ENCODE measurements at places on chromosomes 7 and 10.

DNA sequence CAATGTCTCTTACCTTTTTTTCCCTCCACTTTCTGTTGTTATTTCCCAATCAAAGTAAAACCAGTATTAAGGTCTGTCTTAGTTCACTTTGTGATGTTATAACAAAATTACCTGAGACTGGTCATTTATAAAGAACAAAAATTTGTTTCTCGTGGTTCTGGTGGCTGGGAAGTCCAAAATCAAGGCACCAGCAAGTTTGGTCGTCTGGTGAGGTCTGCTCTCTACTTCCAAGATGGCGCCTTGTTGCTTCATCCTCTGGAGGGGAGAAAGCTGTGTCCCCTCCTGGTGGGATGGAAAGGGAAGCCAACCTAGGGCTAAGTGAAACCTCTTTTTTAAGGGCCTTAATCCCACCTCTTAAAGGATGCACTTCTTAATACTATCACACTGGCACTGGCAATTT, 22.3 kb upstream of the INSYN2A start:
- no peak for DNase-seq

GRCh38 chr10:34522546-34522945, 292.6 kb downstream of the PARD3 start:
- no peak for DNase-seq

DNA sequence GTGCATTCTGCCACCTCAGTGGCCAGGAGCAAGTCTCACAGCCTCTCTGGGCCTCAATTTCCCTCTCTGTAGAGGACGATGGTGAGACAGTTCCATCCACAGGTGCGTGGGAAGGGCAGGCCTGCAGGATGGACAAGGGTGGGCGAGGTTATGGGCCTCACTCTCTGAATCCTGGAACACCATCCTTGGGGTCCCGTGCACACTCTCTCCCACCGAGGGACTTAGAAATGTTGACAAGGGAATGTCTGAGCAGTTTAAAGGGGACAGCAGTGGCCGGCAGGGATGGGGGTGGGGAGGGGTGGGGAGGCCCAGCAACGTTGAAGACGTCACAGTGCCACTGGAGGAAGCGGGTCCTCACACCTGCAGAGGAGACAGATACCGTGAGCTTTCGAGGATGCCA, 111.5 kb downstream of the FOXL3 start:
- no peak for DNase-seq

DNA sequence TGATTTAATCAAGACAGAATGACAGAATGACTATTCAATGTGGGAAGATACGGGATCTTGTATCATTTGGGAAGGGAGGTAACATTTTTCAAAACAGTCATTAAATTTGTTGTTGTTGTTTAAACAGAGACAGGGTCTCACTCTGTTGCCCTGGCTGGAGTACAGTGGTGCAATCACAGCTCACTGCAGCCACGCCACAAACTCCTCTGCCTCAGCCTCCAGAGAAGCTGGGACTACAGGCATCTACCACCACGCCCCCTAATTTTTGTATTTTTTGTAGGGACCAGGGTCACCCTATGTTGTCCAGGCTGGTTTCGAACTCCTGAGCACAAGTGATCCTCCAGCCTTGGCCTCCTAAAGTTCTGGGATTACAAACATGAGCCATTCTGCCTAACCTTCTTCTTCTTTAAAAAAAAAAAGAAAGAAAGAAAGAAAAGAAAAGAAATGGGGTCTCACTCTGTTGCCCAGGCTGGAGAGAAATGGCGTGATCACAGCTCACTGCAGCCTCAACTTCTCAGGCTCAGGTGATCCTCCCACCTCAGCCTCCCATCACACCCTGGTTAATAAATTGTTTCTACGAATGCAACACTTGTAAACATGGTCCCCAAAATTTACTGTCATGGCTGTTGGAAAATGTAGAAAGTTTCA, 24.3 kb downstream of the YWHAG start:
- DNase-seq: no peak

DNA sequence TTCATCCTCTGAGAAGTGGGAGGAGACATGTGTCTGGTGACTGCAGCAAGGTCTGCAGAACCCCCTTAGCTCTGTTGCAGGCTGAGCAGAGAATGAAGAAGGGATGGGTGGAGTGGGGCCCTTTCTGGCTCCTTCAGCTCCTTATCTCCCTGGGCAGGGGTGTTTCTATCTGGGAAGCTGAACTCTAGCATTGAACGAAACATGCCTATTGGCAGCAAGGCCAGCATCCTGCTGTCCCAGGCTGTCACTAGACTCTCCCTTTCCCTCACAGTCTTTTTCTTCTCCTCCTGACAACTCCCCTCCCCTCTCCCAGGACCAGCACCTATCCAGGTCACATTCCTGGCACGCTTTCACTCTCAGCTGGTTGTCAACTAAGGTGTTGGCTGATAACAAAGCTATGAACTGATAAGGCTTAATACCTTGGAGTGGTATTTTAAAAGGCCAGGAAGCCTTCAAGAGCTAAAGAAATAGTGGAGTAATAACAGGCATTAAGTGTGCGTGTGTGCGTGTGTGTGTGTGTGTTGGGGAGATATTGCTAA, 128.8 kb upstream of the FZD8 start:
- no peak for DNase-seq

DNA sequence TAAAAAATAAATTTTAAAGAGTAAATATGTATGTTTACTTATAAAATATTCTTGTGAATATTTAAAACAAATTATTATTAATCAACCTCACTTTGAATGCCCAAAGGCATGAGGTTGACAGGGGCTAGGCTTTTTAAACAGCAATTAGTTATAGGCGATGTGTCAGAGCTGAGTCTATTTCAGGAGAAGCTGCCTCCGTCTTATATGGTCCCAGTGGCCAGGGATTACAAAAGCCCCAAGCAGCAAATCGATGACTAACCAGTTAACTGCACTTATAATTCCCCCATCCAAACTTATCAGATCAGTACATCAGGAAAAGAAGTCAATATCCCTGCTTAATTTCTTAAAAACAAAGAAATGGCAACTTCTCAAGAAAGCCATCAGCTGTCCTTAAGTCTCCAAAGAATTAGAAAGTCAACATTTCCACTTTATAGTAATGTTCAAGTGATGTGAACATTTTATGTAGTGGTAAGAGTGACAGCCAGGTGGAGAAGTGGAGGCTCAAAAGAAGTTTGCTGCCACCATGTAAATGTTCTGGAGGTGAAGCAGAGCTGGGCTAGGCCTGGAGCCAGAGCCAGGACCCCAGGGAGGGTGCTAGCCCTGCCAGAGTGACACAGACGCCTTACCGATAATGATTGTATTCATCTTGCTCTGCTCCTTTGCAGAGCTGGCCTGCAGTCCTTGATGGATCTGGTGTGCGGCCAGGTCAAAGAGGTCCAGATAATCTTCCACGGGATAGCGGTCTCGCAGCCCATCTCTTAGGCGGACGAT, 51.5 kb downstream of the CHST15 start:
- no peak for DNase-seq

GRCh38 chr10:33509231-33509831, 174.9 kb upstream of the NRP1 start:
- DNase-seq: no peak

GRCh38 chr10:102645388-102645740, 1.1 kb downstream of the TRIM8 start:
- no peak for DNase-seq

GRCh38 chr7:134726581-134726980, 52.9 kb upstream of the CALD1 start:
- no peak for DNase-seq

DNA sequence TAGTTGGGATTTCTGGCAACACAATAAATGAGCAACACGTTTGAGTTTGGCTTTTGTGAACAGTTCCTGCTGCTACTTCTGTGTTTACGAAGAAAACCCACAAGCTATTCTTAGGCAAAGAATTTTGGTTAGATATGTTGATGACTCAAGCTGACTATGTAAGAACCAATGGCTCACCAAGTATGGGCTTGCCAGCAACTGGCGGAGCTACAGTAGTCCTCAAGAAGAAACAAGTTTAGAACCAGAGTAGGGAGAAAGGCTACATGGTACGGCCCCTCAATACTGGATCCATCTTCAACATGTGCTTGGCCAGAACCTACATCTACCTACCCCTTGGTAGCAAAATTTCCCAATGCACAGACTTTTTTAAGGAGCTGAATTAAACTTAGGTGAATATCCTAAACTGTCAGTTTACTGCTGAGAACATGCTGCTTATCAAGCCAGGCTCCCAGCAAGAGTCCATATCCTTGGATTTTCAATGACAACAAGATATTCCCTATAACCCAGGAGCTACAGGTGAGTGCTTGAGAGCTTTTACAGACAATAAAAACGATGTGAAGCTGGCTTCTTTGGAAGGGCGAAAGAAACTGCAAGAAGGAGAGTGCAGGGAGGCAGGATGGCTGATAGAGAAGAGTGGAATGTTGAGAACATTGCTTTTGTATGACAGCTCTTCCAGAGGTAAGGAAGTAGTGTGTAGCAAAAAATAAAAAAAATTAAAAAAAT, 74.3 kb upstream of the ASAH2 start:
- no peak for DNase-seq

DNA sequence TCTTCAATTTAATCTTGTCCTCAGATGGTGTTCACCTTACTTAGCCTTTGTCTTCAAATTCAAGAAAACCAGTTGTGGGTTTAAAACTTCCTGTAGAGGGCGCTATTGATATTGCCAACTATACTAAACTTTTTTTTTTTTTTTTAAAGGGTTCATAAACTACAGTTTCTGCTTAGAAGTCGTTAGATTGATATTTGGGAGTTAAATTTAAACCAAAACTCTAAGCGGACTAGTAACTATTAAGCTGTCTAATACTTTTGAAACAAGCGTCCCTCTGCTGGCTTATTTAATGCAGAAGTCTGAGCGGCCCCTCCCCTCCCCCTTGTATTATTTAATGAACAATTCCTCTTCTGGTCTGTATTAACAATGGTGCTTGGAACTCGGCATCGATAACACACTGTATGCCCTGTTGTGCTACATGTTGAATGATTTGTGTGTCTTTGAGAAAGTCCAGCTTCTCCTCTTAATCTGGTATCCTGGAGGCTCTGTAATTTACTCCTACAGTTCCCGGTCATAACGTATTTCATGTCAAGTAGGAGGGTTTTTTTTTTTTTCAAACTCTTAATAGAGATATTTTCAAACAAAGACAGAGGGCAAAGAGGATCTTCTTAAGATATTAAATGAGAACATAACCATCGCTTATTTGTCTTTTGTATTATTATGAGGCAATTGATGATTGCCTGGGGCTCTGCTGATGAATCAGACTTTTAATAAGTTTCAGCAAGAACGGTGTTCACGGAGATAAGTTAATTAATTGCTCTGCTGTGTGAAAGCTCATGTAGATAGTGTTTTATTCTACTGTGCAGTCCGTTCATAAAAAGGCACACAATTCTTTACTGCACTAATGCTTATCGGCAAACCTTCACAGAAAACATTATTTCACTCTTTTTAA, 22.6 kb upstream of the CREB5 start:
- no peak for DNase-seq

GRCh38 chr10:86357676-86358075, 8.9 kb downstream of the GRID1 start:
- DNase-seq: no peak

DNA sequence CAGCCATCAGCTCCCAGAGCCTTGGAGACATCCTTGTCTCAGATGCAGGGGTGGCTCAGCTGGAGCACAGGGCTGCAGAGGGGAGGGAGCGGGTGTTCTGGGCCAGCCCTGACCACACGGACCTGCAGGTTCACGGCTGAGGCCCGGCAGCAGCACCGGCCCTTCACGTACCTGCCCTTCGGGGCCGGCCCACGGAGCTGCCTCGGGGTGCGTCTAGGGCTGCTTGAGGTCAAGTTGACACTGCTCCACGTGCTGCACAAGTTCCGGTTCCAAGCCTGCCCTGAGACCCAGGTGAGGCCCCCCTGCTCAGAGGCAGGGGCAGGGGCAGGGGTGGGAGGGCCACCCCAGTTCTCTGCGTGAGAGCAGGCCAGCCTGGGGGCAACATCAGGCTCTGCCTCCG, 45.2 kb downstream of the PARP12 start:
- DNase-seq: no peak

- DNase-seq: no peak
Measured at GRCh38 chr7:27812706-27813105, 72.7 kb downstream of the TAX1BP1 start.

DNA sequence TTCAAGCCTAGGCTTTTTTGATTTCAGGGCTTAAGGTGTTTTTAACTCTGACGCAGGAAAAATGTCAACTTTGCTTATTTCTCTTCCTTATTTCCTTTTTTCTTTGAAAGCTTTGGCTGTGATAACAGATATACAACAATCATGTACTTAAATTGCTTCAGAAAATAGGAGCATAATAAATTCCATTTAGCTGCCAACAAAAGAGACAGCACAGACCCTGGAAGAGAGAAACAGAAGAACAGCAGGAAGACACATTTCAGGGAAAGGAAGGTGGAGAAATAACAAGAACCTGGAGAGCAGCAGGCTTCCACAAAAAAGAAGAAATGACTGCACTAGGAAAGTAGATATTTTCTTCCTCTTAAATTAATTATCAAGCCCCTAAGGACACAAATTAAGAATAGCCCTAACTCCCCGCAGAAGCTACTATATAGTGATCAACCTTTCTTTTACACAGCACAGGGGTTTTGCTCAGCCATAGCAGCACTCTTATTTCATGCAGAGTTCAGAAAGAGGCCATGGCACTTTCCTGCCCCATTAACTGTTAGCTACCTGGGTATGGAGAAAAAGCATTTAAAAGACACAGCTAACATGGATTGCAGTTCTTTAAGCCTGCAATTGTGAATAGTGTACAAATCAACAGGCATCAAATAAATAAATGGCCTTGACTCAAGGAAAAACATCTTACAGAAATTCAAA, 61.5 kb downstream of the IQUB start:
- no peak for DNase-seq

GRCh38 chr7:150408393-150409299, 29.5 kb downstream of the ZNF775 start:
- no peak for DNase-seq

DNA sequence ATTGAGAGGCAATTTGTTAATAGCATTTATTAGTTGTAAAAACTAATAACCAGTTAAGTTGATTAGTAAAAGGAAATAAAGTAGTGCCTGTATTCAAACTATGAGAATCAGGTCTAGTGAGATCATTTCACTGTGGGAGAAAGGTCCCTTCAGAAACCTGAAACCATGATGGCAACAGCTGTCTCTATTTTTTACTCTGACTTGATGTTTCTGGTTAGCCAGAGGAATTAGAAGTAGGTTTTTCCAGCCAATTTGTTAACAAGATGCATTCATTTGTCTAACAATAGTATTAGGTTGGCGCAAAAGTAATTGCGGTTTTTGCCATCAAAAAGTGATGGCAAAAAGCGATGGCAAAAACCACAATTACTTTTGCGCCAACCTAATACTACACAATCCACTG, 272.2 kb upstream of the YAE1 start:
- DNase-seq: no peak

- DNase-seq: no peak
Measured at GRCh38 chr10:73228247-73228646, 18.8 kb downstream of the DNAJC9 start.

- no peak for DNase-seq
Measured at GRCh38 chr10:131880016-131880590, 20.7 kb upstream of the PPP2R2D start.

GRCh38 chr10:29692121-29692539, 57.4 kb upstream of the SVIL start:
- DNase-seq: no peak

GRCh38 chr10:114683162-114683561, 25.1 kb upstream of the ABLIM1 start:
- DNase-seq: no peak

Data from activated CD8-positive, alpha-beta memory T cell treated with anti-CD3 and anti-CD28 coated beads for 24 hours (primary cell).